Mesendoderm (in vitro differentiated cells): ENCODE measurements at places on chromosomes 7 and 10.

- DNase-seq: no peak
These were observed 1.2 kb downstream of the ADIRF start for GRCh38 chr10:86969421-86970041.

DNA sequence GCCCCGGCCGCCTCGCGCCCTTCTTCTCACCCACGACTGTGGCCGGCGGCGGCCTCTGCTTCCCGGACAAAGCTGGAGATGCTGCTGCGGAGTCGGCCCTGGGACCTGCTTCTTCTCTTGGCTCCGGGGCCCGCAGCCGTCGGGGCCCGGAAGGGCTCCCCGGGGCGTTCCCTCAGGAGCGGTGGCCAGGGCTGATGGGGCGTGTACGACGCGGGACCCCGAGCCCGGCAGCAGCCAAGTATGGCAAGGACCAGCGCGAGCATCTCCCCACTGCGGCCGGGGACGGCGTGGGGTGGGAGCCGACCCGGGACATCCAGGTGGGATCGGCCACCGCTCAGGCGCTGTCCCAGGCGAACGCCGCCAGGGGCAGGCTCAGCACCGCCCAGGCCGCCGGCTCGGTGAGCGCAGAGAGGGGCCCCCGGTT is 27.6 kb upstream of the BMS1 start:
- peak; percentile 31 for DNase-seq

GRCh38 chr10:21751341-21752310 is 217.6 kb downstream of the MLLT10 start:
- DNase-seq: peak; percentile 81

DNA sequence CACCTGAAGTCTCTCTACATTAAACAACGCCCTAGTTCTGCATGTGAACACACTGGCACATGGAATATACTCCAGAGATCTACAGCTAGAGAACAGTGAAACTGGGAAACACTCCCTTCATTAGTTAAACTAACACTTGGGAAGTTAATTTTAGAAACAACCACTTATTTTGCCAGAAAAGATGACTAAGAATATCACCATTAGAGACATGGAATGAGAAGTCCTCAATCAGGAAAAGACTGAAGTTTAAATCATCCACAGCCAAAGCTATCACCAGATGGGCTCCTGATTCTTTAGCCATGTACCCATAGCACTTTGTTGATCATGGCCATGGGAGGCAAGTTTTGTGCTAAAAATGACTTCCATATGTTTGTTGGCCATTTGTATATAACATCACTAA is 719.5 kb downstream of the KCNMA1 start:
- no peak for DNase-seq

DNA sequence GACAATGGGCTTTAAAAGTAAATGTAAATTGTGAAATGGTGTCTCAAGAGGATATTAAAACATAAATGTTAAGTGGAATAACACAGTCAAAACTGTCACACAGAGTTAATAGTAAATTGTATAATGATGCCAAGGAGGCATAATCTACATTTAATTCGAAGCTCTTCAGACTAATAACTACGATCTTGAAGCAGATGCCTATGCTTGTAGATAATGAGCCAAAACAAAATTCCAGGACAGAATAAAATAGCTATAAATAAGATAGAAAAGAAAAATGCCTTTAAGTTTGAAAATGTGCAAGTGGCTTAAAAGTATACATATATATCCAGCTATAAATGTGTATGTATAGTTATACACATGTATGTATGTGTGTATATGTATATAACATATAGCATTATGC is 17.5 kb downstream of the TWIST1 start:
- DNase-seq: no peak

DNA sequence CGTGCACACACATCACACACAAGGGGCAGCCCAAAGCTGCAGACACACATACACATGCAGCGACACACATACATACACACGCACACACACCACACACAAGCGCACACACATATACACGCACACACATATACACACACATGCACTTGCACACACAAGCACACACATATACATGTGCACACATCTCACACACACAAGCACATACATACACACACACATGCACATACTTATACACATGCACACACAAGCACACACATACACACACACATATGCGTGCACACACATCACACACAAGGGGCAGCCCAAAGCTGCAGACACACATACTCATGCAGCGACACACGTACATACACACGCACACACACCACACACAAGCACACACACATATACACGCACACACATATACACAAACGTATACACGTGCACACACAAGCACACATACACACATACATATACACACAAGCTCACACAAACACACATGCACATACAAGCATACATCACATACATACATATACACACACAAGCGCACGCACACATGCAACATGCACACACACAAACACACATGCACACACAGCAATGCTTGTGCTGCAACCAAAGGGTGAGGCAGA is 178.8 kb upstream of the PFKP start:
- DNase-seq: no peak

- no peak for DNase-seq
These were observed 176.4 kb upstream of the RHEB start for GRCh38 chr7:151695951-151696541.

DNA sequence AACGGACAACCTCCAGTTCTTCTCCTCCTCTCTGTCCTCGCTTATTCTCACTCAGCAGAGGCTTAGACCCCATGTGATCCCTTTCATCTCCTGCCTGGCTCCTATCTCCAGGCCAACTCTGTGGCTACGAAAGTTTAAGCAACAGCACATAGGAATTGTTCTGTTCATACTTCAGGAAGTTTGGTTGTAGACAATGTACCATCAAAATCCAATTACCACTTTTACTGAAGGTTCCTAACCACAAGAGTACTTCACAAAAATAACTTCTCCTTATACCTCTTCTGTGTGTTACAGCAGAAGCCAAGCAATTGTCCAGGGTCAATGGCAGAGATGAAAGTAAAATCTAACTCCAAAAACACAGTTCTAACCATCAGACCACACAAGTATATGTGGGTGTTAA is 80.0 kb downstream of the SLC25A13 start:
- DNase-seq: peak; percentile 16

DNA sequence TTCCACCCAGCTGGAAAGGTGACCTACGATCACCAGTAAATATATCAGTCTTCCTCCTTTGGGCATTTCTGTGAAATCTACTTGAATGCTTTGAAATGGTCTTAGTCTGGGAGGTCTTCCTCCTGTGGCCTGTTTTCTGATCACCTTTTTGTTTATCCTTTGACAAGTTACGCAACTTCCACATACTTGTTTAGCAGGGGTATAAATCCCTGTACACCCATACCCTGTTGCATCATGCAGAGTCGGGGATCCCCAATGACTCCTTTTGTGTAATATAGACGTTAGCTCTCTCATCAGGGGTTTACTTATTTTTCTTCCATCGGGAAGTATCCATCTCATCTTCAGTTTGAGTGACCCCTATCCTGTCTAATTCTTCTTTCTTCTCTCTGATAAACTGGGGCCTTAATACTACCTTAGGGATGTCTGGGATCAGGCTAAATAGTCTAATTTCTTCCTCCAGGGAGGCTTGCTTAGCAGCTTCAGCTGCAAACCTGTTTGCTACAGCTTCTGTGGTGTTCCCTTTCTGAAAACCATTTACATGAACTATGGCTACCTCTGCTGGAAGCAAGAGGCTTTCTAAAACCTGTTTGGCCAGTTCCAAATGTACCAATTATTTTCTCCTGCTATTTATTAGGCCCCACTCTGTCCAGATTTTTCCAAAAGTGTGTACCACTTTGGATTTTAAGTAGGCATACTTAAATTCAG is 25.8 kb downstream of the MAPK8 start:
- no peak for DNase-seq

DNA sequence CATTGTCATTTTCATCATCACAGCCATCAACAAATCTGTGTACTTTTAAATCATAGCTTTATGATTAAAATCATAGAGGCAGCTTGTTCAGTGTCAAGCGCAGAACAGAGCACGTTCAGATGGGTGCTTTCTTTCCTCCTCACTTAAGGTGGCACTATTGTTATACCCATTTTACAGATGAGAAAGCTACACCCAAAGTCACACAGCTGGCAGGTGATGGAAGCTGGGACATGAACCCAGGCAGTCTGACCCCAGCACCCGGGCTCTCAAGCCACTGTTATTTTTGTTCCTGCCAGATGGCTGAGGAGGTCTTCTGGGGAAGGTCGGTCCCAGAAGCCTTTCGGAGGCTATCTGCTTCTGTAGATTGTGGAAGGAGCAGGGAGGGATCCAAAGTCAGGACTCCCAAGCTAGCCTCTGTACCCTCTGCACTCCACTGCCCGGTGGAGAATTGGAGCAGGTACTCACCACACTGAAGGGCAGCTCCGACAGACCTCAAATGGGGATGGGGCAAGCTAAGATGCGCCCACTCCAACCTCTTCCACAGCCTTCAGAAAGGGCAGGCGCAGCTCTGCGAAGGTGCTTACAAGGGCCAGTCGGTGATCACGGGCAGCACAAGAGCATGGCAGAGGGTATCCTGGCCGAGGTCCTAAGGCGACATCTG is 610 bp downstream of the AVPI1 start:
- no peak for DNase-seq
